Left ventricle myocardium inferior (tissue), 1 donor: ENCODE measurements at places on chromosomes 13 and 19.

DNA sequence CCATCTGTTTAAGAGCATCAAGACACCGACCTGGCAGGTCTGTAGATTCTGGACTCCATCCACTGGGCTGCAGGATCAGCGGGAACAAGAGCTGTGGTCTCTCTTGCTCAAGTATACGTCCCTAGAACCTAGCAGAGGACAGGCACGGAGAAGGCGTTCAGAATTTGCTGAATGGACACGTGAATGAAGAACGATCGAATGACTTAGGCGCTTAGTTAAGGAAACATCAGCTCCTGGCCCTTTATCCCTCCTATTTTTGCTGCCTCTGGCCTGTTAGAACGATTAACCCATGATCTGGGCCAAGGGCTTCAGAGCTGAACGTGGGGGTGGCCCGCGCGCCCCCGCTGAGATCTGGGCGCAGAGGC lies 953 bp downstream of the DZIP1 start:
- no peak for DNase-seq

DNA sequence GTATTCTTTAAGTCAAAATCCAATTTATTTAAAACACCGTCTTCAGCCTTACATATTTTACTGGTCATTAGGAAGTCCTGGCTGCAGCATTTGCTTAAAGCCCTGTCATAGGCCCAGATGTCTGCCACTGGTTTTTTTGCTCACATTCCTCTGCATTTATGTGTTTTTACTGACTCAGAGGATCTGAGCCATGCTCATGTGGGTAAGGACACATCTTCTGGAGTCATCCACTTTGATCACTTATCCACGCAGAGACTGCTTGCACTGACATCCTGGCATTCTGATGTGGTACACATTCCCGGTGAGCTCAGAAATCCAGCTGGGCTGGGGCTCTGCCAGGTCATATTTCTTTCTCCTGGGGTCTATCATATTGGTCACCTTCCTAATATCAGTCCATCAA lies 531.7 kb upstream of the ARGLU1 start:
- no peak for DNase-seq

GRCh38 chr13:47218611-47219010 lies 321.8 kb upstream of the HTR2A start:
- no peak for DNase-seq

- peak; percentile 90 for DNase-seq
Observed at GRCh38 chr19:1266129-1266915, 2.8 kb upstream of the CIRBP start.

DNA sequence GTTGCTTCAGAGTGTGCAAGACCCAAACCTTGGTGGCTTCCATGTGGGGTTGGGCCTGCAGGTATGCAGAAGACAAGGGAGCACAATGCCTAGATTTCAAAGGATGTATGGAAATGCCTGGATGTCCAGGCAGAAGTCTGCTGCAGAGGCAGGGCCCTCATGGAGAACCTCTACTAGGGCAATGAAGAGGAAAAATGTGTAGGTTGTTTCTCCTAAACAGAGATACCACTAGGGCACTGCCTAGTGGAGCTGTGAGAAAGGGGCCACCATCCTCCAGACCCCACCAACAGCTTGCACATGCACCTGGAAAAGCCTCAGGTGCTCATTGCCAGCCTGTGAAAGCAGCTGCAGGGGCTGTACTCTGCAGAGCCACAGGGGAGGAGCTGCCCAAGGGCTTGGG lies 532.6 kb upstream of the GPC6 start:
- no peak for DNase-seq

GRCh38 chr13:59461411-59461810 lies 702.3 kb downstream of the DIAPH3 start:
- DNase-seq, result no peak

GRCh38 chr13:100825557-100825956 lies 151.0 kb upstream of the TMTC4 start:
- DNase-seq, result no peak

GRCh38 chr13:112443191-112443994 lies 67.2 kb downstream of the SPACA7 start:
- DNase-seq, result no peak

GRCh38 chr19:3851254-3852176 lies 17.3 kb downstream of the ZFR2 start:
- DNase-seq, result no peak

- DNase-seq, result peak; percentile 18
Observed at GRCh38 chr19:41705393-41706174, 2.8 kb upstream of the CEACAM5 start.

- DNase-seq, result no peak
Observed at GRCh38 chr19:28563964-28564921, 648.7 kb downstream of the UQCRFS1 start.

GRCh38 chr19:16834747-16835146 lies 5.5 kb downstream of the SIN3B start:
- no peak for DNase-seq

- DNase-seq, result no peak
Observed at GRCh38 chr13:41008349-41008980, 10.7 kb downstream of the ELF1 start.

DNA sequence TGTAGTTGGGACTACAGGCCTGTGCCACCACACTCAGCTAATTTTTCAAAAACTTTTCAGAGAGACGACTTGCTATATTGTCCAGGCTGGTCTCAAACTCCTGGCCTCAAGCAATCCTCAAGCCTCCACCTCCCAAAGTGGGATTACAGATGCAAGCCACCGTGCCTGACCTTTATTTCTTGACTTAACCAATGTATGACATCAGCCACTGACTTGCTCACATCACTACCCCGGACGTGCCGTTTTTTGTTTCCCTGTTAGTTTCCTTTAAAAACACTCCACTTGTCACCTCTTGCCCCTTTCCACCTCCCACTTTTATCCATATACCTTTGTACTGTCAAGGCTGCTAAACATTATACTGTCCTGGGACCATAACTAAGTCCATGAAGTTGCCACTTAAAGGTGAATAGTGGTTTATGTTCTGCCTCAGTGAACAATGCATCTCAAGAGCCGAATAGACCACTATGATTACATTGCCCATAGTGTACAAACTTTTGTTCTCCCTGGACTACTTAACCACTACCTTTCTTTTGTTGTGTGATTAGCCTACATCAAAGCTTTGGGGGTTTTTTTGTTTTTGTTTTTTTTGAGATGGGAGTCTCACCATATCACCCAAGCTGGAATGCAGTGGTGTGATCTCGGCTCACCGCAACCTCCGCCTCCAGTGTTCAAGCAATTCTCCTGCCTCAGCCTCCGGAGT lies 2.3 kb upstream of the EPHX3 start:
- no peak for DNase-seq

GRCh38 chr19:1910177-1910576 lies 5.0 kb downstream of the ADAT3 start:
- no peak for DNase-seq

GRCh38 chr13:52743988-52744387 lies 4.4 kb upstream of the CNMD start:
- DNase-seq, result no peak

GRCh38 chr19:11494634-11495285 lies 10.9 kb downstream of the ZNF653 start:
- no peak for DNase-seq

- DNase-seq, result no peak
Observed at GRCh38 chr13:100826441-100826840, 151.8 kb upstream of the TMTC4 start.

GRCh38 chr19:46115396-46116106 lies 8.9 kb downstream of the IGFL3 start:
- no peak for DNase-seq

DNA sequence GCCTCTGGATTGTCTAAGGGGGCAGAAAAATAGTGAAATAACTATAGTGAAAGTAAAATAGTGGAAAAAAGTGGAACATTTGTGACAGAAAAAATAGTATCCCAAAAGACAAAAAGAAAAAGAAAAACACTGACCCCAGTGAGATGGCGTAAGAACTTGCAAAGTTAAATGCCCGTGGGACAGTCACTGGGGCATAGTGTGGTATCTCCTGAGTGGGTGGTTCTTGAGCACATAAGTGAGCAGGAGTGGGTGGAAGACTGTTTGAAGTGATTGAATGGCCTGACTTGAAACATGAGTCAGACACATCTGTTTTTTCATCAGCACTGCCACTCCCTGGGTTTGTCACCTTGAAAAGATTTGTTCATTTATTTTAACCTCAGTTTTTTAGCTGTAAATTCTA lies 2.5 kb downstream of the ZNF430 start:
- no peak for DNase-seq

DNA sequence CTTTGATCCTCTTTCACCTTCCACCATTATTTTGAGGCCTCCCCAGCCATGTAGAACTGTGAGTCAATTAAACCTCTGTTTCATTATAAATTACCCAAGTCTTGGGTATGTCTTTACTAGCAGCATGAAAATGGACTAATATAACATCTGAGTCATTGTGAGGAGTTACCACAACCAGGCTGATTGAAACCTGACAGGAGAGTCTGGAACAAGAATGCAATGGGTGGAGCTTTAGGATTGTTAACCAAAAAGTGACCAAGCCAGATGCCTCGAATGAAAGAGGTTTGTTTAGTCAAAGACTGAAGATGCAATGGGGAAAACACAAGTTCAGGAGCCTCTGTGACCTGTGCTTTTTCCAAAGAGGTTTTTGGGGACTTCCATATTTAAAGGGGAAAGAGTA lies 659.0 kb downstream of the SLITRK6 start:
- DNase-seq, result no peak

GRCh38 chr19:10727685-10728201 lies 9.9 kb downstream of the DNM2 start:
- no peak for DNase-seq

DNA sequence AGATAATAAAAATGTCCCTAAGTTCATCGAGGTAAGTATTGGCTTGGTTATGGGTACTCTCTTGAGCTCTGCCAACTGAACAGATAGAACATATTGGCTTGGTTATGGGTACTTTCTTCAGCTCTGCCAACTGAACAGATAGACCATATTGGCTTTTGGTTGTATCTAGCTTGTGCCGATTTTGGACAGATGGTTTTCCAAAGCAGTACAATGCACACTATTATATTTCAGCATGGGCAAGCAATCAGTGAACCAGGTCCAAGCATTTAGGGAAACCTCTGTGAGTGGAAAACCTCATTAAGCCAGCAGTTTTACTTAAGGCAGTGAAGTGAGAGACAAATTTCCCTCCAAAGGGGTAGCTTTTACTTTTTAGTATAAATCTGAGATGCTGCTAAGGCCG lies 1440.5 kb upstream of the SPRY2 start:
- no peak for DNase-seq

DNA sequence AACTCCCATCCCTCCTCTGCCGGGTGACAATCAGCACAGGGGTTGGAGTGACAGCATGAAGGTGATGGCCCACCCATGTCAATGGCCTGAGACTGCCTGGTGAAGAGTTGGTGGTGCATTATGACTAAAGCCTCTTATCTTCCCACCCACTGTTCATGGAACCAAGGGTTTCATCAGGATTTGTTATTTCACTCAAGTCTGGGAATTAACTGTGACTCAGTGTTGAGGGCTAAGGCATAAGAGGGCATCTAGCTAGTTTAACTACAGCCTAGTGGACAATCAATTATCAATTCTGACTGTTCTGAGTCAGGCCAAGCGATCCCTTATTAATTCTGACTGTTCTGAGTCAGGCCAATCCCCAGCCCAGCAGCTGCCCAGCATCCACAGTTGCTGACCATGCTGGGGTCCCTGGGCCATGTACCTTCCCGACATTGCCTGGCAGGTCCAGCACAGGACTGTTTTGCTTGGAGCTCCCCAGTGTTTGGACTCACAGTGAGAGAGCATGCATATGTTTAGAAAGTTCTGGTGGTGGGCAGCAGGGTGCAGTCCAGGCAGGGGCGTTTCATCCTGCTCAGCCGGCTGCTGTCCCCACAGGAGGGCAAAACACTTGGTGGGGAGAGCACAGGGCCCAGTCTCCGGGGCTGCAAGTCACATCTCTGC lies 65.5 kb downstream of the RASL11A start:
- DNase-seq, result no peak

- no peak for DNase-seq
Observed at GRCh38 chr19:582497-583197, 7.0 kb upstream of the HCN2 start.

DNA sequence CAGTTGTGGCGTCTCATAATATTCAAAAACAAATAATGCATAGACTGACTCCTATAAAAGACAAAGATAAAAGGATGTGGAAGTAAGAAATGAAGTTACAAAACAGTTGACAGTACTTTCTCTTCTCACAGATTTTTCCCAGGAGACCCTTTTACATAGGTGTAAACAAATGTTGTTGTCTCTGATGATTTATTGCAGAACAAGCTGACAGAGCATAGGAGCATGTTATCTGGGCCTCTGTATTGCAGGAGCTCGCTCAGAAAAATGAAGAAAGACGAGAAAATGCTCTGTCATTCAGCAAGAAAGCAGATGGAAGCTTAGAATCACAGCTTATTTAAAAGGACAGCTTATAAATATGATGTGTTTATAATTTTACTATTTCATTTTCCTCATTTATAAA lies 353.6 kb upstream of the GPC6 start:
- DNase-seq, result no peak
